ENCODE measurements at places on chromosomes 11 and 22.

DNA sequence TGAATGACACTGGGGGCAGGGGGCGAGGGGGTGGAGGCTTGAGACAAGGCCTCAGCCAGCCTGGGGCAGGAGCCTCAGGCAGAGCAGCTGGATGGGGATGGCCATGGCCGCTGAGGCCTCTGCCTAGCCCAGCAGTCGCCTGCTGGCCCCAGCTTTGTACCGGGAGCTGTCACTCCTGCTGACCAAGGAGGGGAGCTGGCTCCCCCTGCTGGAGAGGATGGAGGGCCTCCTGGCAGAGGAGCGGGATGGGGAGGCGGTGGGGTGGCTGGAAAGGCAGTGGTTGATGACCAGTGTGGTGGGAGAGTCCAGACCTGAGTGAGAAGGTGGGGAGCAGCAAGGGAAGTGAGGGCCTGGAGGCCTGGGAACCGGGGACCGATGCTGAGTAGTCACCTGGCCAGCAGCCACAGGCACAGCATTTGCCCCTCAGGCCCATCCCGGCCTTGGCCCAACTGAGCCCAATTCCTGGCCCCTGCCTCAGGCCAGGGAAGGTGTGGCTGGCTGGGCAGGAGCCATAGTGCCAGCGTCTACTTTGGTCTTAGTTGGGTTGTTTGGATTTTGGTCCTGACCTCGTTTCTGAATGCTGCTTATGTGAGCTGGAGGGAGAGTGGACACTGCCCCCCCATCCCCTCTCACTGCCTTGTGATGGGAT, 6.0 kb upstream of the SUSD2 start:
- DNase-seq, result peak; percentile 4

- no peak for DNase-seq
Observed at GRCh38 chr11:34523053-34523452, 9.5 kb upstream of the ELF5 start.

DNA sequence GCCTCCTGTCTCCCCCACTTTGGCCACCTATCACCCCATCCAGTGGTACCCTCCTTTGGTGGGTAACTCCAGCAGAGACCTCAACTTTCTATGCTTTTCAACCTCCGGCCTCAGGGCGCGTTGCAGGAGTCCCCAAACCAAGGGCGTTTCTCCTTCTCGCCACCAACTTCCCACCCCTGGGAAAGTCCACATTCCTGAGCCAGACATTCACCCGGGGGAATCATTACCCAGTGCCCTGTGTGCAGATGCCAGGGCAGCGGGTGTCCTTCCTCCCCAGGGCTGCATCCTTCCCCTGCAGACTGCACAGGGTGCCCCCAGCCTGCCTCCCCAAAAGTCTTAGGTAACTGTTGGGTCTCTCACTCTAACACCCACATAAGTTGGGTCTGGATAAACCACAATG, 26.4 kb downstream of the MYEOV start:
- no peak for DNase-seq

GRCh38 chr11:78048561-78048960, 15.1 kb upstream of the THRSP start:
- no peak for DNase-seq

DNA sequence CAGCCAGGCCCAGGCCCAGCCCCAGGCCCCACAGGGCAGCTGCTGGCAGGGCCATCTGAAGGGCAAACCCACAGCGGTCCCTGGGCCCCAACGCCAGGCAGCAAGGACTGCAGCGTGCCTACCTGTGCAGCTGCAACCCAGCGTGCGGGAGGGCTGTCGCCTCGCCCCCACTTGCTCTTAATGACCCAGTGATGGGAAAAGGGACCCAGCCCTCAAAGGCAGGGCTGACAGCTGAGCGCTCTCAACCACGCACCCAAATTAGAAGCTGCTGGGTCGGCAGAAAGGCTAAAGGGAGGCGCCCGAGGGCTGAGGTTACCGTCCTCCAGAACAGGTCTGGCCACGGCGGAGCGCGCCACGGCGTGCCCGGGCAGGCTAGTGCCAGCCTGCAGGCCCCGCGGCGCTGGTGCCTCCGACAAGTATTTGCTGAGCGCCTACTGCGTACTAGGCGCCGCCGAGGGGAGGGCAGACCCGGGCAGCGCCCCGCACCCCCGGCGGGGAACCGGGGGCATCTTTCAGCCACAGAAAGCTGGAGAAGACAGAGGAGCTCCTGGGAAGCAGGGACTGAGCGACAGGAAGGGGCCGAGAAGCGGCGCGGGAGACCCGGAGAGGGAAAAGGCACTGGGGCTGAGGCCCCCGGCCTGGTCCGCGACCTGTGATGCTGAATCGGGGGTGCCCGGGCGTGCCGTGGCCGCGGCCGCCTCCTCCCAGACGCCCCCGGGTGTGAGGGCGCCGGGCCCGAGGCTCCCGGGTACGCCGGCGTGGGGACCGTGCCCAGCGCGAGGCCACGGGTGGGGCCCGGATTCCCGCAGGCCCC, 773 bp downstream of the HRAS start:
- DNase-seq, result no peak

GRCh38 chr11:7572001-7572712, 58.4 kb downstream of the PPFIBP2 start:
- DNase-seq, result no peak

GRCh38 chr22:44546686-44547310, 48.8 kb upstream of the RTL6 start:
- DNase-seq, result no peak

DNA sequence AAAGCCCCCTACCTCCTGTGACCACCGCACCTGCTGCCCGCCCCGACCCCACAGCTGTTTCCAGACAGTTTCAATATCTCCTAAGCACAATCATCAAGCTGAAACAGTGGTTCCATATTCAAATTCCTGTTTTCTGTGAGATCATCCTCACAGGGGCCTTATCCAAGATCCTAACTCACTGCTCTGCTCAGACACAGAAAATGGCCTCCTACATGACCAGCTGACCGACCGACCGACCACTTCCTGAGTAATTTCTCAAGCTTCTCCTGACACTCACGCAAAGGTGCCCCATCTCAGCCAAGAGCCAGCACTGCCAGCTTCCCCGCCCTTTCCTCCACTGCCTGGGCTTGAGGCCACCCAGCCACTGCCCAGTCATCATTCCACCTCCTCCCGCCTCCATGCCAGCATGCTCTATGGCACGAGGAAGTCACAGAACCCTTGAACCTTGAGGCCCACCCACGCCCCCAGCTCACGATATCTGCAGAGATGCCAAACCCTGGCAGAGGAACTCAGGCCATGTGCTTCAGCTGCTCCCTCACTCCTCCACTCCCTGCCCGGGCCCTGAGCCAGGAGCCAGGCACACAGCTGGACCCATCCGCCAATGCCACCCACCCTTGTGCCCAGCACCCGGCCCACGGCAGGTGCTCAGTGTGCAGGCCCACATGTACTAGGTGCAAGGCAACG, 14.0 kb downstream of the KIAA0930 start:
- peak; percentile 89 for DNase-seq

GRCh38 chr11:61403658-61404057, 11.3 kb downstream of the TMEM216 start:
- no peak for DNase-seq

DNA sequence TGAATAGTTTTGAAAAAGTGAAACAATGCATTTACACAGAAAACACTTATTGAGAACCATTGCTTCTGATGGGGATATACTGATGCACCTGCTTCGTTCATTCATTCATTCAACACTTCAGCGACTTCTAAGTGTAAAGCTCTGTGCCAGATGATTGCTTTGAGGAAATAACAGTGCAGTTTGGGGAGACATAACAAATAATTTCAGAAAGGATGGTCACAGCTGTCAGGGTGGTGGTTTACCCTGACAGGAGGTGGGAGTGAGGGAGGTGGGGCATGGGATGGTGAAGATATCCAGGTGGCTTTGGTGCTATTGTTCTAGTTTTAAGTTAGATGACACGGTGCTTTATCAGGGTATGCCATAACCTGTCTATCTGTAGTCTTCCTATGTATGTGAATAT, 344.1 kb downstream of the LARGE1 start:
- DNase-seq, result no peak

DNA sequence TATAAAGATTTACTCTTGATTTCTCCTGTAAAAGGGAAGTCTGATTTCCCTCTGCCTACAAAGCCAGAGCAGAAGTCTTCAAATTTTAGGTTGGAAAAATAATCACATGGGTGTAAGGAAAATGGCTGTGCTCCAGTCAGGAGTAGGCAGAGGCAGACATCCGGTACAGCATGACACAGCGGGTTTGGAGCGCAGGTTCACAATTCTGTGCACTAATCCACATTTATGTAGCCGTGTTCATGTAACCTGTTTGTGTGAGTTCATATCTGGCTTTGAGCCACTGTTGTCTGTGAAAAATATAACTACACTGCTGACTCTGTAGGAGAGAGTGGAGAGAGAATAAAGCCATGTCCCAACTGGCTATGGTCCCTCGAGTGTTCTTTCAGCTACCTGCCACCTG, 248.0 kb downstream of the CASP12 start:
- DNase-seq, result no peak

DNA sequence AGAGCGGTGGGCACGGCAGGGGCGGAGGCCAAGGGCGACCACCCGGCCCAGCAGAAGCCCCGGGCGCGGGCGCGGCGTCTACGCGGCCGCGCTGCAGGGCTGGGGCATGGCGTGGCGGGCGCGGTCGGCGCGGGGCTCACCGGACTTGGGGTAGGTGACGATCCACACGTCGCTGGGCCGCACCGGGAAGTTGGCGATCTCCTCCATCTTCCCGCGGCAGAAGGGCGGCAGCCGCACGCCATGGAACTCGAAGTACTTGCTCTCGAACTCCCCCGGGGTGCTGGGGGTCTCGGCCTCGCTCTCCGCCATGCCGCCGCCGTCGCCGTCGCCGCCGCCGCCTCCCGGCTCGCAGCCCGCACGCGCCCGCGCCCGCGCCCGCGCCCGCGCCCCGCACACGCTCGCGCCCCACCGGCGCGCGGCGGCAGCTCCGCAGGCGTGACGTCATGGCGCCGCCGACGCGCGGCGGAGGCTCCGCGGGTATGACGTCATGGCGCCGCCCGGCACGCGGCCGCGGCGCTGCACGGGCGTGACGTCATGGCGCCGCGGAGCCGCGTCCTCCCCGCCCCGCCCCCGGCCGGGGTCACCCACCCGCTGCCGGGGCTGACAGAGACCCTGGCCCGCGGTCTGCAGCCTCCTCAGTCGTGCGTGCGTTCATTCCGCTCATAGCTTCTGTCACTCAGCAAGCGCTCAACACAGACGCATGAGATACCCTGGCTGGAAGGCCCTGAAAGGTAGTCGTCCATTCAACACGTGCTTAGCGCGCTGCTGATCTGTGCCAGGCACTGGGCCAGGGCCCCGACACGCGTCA, at the start of gene SULT4A1:
SULT4A1 (minus strand) TSS at position 440 of the 808 bp plus-strand sequence; CDS start at position 309, 131 bp downstream.
- no peak for DNase-seq

- DNase-seq, result no peak
Observed at GRCh38 chr11:120168108-120168959, 30.4 kb upstream of the TRIM29 start.

DNA sequence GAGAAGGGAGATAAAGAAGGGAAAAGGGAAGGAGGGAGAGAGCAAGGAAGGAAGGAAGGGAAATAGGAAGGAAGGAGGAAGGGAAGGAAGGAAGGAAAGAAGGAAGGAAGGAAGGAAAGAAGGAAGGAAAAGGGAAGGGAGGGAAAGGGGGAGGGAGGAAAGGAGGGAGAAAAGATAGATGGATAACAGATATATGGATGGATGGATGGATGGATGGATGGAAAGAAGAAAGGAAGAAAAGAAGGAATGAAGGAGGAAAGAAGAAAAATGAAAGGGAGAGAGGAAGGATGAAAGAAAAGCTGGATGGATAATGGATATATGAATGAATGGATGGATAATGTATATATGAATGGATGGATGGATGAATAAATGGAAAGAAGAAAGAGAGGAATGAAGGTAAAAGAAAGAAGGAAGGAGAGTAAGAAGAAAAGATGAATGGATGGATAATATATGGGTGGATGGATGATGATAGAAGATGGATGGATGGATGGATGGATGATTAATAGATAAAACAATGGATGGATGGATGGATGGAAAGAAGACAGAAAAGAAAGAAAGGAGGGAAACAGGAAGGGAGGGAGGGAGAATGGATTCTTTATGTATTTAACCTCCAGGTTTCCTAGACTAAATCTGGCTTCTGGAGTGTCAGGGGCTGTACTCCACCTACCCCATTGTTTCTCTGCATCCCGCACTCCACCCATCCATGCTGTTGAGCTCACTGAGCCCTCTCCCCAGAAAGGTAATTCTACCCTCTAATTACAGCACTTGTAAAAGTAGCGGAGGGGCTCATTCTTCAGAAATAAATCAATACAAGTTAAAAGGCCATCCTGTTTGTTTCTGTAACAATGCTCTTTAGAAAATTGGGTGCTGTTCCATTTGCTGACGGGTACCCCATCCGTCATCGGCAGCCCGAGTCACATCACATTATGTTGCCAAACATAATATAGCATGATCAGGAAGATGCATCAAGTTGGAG, 506.1 kb downstream of the MIAT start:
- DNase-seq, result no peak

GRCh38 chr11:122258446-122259194, 142.6 kb upstream of the BLID start:
- peak; percentile 100 for DNase-seq

GRCh38 chr22:34620832-34621231, 445.1 kb upstream of the ISX start:
- DNase-seq, result no peak

GRCh38 chr11:10898003-10898762, 40.3 kb upstream of the ZBED5 start:
- no peak for DNase-seq

GRCh38 chr11:116718955-116719501, 53.8 kb downstream of the BUD13 start:
- DNase-seq, result no peak

GRCh38 chr11:34621876-34622275, 983 bp downstream of the EHF start:
- no peak for DNase-seq
